ENCODE measurements at places on chromosomes 5 and 9.

DNA sequence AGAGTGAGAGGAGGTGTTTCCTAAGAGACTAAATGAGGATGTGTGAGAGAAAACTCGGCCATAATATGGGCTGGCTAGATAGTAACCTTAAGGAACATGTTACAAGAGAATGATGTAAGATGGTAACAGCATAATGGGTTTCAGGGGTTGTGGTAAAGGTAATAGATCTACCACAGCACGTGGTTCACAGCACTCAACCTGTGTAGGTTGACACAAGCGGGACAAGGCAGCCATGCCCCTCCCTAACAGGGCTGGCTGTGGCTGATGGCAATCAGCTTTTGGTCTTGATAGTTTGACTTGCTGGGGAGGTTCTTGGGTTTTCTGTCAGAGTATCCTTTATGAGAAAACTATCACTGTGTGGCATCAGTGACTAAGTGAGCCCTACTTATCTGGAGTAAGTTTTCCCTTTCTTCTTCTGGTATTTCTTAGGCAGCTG is 138.6 kb downstream of the TRIO start:
- no peak for DNase-seq

DNA sequence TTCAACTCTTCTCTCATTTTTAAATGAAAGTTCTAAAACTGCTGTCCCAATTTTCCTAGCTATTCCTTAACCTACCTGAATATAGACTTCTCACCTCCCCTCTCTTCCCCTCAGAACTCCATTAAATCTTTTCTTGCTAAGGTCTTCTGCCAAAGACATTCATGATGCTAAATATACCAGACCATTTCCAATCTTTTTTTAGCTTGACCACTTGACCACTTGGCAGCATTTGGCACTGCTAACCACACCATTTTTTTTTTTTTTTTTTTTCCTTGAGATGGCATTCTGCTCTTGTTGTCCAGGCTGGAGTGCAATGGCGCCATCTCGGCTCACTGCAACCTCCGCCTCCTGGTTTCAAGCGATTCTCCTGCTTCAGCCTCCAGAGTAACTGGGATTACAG is 3.6 kb upstream of the ZNF131 start:
- DNase-seq, result no peak

DNA sequence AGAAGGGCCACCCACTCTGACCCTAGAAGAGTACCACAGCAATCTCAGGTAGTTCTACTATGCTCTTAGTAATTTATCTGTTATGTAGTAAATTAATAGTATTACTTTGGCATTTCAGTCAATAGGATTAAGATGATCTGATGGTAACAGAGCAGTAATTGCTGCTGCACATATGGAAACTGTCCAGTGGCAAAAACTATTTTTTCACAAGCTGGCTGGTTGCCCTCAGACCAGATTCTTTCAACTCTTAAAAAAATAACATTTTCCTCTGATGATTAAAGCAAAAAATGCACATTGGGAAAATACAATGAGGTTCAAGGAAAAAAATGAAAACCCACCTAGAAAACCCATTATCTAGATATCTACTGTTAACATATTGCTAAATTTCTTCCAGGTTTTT is 19.7 kb downstream of the GLRA1 start:
- DNase-seq, result no peak

DNA sequence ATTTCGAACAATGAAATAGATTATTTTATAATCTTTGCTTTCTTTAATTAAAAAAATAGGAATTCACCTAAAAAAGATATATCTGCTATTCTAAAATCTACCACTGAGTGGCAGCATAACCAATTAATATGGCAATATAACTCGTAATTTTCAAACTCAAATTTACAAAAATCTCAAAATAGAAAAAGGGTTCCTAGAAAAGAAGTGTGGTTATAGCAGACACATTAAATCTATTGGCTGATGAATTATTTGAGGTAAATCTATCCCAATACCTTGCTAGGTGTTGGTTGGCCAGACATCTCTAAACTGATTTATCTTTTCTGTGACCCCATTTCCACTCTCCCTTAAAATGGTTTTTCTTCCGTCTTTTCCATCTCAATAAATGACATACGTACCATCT is 30.2 kb upstream of the NRG2 start:
- no peak for DNase-seq

- peak; percentile 18 for DNase-seq
Measured at GRCh38 chr5:14946815-14947620, 75.4 kb upstream of the ANKH start.

DNA sequence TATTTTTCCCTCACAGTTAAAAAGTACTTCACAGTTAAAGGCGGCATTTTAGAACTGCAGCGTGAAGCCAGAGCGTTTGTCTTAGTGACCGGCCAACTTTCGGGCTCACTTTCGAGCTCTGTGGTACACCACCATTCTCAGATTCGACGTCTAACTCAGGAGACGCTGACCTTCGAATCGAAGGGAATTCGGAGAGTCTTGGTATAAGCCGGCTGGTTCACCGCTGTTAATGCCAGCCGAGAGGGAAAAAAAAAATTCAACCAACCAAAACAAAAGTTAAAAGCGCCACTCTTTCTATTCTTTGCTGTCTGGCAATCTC is 544 bp upstream of the SNX24 start:
- DNase-seq, result no peak

DNA sequence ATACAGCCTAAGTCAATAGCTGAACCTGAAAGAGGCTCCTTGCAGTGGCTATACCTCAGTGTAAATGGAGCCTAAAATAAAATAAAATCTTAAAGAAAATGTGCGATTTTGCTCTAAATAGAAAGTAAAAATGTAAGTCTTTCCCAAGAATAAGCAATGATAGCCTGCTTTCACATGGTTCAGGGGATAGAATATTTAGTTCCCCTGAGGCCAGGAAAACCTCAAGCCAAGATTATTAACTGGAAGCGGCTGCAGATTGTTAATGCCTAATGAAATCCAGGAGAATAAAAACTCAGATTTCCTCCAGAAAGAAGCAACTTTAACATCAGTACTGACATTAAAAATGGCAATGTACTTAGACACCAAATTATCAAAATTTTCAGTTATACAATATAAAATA is 463.7 kb downstream of the CYLC2 start:
- DNase-seq, result no peak

- no peak for DNase-seq
Measured at GRCh38 chr5:76787237-76787636, 31.6 kb upstream of the F2RL1 start.

DNA sequence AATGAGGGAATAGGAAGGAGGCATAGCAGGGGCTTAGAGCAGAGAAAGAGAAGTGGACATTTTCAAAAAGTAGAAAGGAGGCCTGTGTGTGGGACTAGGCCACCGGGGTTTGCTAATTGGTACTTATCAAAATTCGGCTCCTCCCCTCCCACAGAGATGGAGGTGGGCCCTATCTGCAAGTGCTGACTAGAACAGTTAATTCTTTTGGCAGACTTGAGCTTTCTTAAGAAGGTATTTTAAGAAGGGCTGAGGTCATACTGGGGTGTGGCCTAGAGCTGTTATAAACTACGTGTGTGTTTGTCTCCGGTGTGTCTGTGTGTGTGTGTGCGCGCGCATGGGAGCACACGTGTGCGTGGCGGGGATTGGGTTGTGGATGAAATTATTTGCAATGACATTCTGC is 1086.5 kb downstream of the EFNA5 start:
- DNase-seq, result no peak

GRCh38 chr5:117210796-117211195 is 636.2 kb upstream of the SEMA6A start:
- no peak for DNase-seq

DNA sequence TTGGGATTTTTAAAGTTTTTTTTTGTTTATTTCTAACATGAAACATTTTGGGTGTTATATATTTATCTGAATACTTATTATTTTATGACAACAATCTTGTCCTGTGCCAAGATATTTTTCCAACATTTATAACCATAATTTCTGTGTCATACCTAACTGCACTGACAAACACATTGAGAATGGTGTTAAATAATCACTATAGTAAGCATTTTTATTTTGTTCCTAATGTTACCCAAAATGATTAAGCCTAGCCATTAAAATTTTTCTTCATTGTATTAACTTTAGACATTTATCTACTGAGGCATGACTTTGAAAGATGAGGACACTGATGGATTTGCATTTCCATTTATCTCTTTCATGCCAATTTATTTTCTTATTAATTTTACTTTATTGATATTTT is 91.6 kb upstream of the STK32A start:
- no peak for DNase-seq

GRCh38 chr5:142915813-142916424 is 145.7 kb downstream of the ARHGAP26 start:
- DNase-seq, result no peak

GRCh38 chr5:2374703-2375102 is 376.8 kb downstream of the IRX2 start:
- no peak for DNase-seq

DNA sequence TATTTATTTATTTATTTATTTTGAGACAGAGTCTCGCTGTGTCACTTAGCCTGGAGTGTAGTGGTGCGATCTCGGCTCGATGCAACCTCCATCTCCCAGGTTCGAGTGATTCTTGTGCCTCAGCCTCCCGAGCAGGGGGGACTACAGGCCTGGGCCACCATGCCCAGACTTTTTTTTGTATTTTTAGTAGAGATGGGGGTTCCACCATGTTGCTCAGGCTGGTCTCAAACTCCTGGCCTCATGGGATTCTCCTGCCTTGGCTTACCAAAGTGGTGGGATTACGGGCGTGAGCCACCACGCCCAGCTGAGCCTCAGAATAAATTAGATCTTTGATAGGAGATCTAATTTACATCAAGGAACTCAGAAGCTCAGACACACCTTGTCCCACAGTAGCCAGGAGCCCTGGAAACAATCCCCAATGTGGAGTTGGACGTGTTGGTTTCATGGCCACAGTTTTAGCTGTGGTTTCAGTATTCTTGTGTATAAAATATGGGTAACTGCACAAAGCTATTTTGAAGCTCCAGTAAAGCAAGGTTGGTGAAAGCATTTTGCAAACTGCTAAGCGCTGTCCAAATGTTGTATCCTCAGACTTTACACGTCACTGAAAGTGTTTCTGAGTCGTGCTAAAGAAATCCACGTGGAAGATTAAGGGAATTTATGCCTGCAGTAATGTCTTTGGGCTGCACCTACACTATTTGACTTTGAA is 3.0 kb upstream of the HNRNPAB start:
- DNase-seq, result no peak

DNA sequence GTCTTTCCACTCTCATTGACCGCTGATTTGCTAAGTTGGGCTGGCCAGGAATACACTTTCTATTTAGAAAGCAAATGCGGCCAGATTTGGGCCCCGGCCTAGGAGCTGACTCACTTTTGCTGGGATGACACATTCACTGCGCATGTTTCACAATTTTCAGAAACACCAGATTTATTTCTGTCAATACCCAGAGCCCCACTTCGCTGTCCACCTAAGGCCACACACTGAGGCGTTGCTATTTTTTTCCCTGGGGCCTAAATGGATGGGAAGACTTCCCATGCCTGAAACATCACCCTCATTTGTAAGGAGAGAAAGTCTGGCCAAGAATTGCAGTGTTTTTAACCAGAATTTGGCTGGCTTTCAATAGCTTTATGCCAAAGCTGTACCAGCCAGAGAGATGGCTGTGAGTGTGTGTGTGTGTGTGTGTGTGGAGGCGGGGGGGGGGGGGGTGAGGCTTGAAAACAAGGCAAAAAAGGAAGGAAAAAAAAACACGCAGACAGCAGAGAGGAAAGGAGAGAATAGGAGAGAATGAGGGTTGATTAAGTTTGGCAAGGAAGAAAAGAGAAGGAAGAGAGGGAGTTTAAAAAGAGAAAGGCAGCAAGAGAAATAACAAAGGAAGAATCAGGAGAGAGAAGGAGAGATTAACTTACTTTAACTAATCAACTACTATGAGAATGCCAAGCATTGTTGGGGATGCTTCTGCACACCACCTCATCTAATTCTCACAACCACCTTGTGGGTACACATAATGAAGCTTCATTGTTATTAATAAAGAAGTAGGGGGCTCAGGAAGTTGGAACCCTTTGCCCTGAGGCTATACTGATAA is 261.4 kb upstream of the KLF4 start:
- no peak for DNase-seq

GRCh38 chr5:14816999-14817761 is 54.4 kb downstream of the ANKH start:
- no peak for DNase-seq

DNA sequence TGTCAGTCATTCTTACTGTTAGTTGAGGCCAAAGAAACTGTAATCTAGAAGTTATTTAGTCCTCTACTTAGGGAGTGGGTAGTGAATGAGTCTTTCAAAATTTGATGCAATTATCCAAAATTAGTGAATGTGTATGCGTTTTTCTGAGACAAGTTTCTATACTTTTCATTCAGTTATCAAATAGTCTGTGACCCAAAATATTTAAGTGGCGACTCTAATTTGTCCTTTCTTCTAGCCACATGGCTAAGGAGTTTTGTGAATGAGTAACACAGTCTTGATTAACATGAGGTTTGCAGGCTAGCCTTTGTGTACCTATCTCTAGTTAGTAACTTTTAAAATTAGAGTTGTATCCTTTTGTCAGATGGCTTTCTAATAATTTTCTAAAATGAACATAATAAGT is 45.6 kb downstream of the COMMD10 start:
- no peak for DNase-seq

- DNase-seq, result no peak
Measured at GRCh38 chr5:1318659-1319251, 23.9 kb upstream of the TERT start.

- no peak for DNase-seq
Measured at GRCh38 chr5:76476474-76477038, 73.5 kb downstream of the IQGAP2 start.

DNA sequence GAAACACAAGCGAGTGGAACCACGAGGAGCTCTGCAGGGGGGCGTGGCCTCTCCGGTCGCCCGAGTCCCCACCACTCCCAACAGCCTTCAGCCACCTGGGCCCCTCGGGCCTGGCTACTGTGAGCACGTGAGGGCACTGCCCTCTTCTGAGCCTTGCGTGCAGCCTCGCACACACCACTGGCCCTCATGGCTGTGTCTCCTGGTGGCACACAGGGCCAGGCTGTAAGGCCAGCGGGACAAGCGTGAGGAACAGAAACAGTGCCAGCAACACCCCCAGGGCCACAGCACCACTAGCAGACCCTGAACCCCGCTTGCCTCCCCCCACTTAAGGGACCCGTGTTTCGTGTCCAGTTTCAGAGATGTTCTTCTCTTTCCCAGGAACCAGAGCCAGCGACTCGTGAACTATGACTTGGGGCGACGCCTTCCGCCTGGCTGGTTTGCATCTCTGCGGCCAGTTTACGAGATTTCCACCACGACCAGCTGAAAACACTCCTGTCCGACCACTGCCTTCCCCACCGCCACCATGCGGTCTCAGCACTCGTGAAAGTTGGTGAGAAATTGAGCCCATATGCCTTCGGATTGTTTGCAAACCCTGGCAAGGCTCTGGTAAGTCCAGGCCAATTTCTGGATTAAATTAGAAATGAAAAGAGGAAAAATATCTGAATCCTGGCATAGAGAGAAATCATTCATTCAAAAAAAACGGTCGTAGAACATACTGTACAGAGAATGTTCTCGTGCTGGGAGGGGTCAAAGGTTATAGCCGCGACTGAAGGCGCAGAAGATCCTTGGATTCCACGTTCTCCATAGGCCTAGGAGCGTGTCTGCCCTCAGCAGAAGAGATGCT is 135.6 kb downstream of the ZNF354C start:
- no peak for DNase-seq
